Left hindlimb (tissue), 1 donor: ENCODE measurements at places on chromosomes 3 and 15.

DNA sequence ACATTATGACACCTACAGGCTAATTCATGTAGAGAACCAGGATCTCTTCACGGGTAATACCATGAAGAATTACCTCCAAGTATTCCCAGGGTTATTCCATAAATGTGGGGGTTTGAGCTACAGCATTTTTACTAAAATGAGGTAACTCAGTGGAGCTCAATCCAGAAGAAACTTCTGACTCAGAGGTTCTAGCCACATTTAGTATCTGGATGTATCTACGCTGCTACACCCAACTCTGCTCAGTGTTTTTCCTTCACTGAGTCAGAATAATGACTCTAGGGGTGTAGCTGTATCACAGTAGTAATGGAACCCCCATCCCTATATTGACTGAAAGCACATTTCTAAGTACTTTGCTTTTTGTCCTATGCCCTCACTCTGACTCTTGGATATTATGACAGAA, 52.4 kb downstream of the COPS2 start:
- no peak for DNase-seq

DNA sequence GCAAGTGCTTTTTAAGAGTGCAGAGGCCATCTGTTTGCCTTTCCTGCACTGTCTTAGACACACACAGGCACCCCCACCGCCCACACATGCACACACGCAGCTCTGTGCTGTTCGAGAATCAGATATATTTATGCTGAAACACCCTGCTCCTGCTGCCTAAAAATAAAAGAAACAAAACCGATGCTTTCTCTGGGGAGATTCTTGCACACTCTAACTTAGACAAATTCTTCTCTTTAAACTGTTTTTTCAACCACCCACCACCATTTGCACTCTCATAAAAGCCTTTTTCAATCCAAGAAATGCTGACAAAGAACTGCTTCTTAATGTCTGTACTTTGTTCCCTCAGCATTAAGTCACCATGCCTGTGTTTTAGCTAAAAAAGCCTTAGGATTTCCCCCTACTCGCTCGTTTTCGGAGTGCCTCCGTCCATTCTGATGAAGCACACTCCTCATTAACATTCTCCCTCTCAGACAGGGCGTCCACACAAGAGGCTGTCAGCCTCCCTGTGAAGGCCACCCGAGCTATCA, 26.2 kb downstream of the SLC12A8 start:
- DNase-seq: no peak

DNA sequence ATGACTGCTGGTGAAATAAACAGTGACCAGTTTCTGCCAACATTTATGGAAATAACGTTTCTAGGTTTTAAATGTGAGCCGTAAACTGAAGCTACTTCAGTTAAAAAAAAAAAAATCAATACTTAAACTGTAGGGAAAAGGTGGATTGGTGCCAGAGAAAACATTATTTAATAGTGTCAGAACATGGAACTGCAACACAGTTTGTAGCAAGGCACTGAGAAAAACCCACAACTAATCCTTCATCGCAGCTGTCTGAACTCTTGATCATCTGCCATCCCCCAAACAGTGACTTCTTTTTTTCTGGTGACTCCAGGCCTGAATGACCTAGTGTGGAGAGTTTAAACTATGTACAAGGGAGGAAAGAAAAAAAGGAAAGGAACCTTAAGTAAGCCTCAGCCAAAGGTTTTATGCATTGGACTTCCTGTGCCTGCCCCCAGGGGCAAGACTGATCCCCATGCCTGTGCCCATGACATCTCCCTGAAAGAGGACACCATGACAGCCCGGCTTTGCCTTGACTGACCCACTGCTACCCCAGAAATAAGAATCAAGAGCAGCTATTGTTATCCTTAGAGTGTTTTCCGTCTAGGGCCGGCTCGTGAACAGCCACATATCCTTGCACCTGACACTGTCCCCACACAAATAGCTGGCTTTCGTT, 33.1 kb downstream of the CRTAP start:
- DNase-seq: peak; percentile 66

DNA sequence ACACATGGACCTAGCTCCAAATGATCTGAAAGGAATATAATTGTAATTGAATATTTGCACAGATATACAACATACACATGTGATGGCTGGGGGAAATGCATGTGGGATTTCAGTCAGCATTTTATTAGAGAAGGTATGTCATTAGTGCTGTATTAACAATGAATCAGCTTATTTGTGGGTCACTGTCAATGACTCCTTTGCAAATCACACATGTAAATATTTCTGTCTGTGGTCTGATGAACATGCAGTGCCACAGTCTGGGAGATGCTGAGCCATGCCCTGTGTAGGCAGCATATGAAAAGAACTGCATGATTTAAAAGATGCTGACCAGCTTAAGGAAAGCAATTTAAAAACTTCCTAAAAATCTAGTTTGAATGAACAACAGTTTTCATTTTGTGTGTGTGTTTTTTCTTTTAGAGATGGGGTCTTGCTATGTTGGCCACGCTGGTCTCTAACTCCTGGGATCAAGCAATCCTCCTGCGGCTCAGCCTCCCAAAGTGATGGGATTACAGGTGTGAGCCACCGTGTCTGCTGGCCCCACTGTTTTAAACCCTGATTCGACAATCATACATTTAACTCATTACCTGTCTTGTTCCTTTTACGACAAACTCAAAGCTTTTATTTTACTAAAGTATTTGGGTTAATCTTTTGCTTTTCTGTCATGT, 803 bp upstream of the B3GNT5 start:
- no peak for DNase-seq

- DNase-seq: no peak
Observed at GRCh38 chr15:51313074-51313393, 25.4 kb downstream of the CYP19A1 start.

GRCh38 chr15:90131848-90132247, 29.6 kb upstream of the IDH2 start:
- no peak for DNase-seq
